Hepatic stellate cell (primary cell): ENCODE measurements at places on chromosomes 7 and 10.
A peak's percentile ranks its signal among the peaks of the same experiment; 100 is the strongest.

DNA sequence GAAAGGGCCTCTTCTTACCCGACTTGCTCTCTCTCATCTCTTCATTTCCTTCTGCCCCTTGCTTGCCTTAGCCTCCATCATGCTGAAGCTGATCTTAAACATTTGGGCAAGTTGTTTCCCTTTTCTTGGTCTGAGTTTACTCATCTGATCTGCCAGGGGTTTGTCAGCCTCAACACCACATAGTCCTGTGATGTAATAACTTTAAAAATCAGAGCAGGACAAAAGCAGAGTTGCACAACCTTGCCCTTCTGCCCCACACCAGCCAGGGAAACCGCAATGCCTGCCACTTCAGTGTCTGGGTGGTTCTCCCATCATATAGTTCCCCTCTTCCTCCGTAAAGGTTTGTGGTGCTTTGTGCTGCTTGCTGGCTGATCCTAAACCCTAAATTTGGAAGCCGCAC is 9.9 kb upstream of the LIPM start:
- no peak for DNase-seq

GRCh38 chr7:107032720-107033438 is 11.6 kb upstream of the PRKAR2B start:
- no peak for DNase-seq

DNA sequence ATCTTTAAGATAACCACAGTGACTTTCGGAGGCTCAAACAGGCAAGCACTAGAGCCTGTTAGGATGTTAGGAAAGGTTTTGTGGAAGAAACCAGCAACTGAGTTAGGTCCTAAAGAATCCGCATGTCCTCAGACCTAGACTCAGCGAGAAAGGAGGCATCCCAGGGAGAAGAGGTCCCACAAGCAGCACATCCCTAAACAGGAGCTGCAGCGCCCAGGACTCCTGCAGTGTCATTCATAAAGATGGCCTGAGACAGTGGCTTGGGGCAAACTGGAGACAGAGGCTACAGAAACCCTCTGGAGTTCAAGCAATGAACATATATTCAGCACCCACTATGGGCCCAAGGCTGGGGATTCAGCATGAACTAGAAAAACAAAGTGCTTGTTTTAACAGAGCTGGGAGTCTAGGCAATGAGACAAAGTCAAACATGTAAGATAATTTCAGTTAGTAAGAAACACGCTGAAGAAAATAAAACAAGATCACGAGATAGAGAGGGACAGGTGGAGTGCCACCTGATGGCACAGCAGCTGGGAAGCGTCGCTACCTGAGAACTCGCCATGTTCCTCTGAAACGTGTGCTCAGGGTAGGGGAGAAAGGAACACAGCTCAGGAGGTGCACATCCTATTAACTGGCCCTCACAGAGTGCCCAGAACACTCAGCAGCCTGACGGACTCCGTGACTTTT is 48.1 kb downstream of the PARD3 start:
- DNase-seq, result no peak

DNA sequence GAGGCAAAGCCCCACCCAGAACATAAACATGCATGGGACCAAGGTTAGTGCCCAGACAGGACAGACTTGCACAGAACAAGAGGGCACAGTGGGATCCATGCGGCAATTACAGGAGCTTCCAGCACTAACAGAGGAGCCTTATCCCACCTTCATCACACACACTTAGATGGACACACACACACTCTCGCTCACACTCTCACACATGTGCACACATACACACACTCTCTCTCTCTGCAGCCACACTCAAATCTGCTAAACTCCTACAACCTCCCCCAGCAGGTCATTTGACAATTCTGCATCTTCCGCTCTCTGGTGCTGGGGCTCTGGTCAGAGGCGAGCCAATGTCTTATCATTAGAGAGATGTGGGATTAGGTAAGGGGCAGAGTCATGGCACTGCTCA is 120.5 kb downstream of the UBE2H start:
- no peak for DNase-seq

GRCh38 chr7:90312745-90313144 is 8.4 kb downstream of the FAM237B start:
- DNase-seq, result no peak

- DNase-seq, result no peak
These were observed 32.7 kb upstream of the HHEX start for GRCh38 chr10:92657024-92657423.

GRCh38 chr7:117818232-117818631 is 55.0 kb downstream of the CTTNBP2 start:
- no peak for DNase-seq

DNA sequence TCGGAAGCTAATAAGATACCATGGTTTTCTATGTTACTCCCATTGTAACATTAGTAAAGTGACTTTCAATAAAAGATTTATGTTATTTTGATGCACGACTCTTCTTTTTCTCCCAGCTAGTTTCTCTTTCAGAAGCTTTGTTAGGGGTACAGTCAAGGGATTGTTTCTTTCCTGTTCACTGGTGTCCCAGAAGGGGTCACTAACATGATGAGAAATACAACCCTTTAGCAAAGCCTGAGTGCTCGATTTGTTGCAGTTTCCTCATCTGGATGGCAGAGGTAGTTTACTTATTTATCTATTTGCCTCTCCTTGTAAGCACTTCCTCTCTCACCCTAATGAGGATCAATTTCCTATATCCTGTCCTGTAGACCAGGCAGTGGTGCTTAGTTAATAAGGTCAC is 17.0 kb downstream of the SRI start:
- DNase-seq, result no peak

- no peak for DNase-seq
These were observed 114.9 kb upstream of the FAM3C start for GRCh38 chr7:121510858-121511482.

- no peak for DNase-seq
These were observed 8.4 kb downstream of the ARHGAP21 start for GRCh38 chr10:24715246-24715769.

DNA sequence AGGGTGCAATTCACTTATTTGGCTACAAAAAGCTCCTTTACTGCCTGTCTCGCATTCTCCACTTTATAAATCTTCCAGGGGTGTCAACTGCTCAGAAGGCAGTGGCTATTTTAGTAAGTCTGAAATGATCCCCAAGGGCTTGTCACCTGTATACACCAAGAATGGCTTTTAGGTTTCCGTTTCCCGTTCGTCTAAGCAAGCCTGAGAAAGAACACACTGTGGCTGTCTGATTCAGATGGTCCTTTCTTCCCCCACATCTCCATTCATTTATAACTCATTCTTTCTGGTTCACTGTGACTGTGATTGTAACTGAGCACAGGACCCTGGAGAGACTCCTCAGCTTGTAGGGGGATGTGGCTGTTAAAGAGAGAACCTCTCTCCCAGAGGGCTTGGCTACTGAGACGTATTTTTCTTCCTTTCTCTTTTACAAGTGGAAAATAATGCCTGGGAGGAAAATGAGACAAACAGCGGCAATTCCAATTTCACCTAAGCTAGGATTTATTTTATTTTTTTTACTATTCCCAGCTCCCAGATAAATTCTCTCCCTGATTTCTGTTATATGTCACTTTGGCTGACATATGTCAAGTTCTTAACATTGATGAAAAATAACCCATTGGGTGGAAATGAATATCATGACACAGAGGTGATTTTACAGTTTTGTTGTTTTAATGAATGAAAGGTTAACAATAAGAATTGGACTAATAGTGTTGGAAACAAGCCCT is 129.3 kb downstream of the FAM107B start:
- DNase-seq, result no peak

GRCh38 chr10:43244783-43245182 is 22.1 kb downstream of the RASGEF1A start:
- DNase-seq, result no peak

DNA sequence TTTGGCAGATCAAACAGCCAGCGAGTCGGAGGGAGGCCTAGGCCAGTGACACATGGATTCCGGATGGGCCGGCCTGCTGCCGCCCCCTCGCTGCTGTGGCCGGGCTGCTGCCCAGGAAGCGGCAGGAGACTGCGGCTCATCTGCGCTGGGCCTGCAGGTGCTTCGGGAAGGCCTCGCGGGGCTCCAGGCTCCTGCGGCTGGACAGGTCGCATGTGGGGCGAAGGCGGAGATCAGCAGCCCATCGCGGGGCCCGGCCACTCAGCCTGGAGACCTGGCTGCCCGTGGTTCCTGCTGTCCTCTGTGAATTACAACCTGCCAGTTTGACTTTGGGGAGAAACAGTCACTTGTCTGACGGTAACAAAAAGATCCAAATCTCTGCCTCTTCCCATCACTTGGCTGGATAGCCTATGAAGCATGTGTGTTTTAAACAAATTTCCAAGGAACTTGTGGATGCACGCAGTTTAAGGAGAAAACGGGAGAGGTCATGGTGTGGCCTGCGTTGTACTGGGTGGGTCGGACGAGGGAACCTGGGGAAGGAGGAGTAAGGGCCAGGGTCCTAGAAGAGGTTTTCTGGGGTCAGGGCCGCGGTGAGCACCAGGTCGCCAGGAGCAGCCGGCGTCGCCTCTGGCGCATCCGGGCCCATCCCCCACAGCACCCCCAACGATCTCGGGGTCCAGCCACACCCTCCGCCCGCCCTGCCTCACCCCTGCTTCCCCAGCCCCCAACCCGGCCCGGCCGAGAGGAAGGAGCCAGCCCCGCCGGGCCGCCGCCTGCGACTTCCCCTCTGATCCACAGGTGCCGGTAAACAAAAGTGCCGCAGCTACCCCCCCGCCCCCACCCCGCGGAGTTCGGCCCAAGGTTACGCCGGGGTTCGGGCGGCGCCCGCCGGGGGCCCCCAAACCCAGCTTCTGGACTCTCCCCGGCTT is 1.6 kb downstream of the SPOCK2 start:
- no peak for DNase-seq

- DNase-seq, result no peak
These were observed 157.3 kb upstream of the YAE1 start for GRCh38 chr7:39408906-39409305.

DNA sequence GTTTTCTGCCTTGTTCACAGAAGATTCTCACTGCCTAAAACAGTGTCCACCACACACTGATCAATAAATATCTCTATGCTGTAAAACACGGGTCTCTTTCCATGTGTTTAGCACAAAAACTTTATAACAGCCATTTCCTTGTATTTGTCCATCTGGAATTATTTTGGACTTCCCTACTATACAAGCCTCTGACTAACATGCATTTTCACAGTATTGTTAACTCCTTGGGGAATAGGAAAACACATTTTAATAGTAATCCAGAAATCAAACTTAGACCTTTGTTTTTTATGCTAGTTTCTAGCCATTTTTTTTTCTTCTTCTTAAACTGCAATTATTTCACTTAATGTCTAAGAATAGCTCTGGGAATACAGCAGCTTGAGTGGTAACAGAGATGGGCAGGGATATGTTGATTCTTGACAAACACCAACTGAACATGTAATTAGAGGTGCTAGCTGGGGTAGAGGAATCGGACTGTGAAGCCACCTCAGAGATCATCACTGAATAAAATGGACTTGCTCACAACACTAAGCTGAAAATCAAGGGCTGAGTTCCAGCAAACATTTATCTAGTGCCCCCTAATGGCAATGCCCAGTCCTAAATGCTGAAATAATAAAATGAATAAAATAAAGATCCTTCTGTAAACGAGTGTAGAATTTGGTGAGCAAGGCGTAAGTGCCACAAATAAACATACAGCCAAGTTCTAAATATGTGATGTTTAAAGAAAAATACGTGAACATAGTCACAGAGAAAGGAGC is 593.1 kb downstream of the SORCS1 start:
- DNase-seq, result peak; percentile 10

DNA sequence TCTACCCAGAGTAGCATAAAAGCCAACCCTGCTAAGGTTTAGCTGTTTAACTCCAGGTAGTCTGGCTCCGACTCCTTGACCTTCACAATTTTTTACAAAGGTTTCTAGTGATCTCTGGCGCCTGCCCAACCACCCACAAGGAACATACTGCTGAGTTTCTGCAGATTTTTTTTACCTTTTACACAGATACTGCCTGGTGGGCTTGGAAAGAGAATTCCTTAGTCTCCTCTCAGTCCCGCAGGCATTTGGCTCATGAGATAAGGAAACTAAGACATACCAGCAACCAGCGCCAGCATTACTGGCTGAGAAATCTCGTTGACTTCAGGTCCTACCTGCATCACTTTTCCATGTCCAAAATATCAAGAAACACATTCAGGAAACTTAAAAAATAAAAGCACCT is 51.1 kb upstream of the LYZL1 start:
- no peak for DNase-seq

DNA sequence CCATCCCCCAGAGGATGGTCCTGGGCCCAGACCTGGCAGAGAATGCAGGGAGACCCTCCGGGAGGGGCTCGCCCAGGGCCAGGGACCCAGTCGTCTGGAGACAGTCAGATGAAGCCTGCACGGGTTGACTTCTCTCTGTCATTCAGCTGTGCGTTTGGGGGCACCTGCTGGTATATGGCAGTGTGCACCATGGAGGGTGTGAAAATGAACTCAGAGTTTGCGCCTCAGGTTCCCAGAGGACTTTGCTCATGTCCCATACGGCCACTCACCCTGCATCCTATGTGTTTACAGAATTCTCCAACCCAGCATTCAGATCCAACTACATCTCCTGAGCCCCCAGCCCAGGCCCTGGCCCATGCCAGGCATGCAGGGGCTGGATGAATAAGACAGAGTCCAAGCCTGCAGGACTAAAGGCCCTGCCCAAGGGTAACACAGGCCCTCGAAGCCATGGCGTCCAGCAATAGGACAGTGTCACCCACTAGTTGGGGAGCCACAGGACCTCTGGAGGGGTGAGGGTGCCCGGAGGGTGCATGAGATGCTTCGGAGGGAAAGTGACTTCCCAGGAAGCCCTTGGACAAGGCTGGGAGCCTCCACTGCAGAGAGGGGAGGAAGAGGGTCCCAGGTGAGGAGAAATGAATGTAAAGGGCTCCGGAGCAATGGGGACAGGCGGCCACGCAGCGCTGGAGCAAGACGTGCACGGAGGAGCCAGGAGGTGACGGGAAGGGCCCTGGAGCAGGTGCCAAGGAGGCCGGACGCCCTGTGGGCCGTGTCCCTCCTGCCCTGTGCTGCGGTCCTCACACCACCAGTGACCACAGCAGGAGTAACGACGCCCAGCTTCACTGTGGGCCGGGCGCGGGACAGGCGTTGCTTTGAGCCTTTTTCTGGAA is 36.3 kb downstream of the CALML3 start:
- no peak for DNase-seq

- no peak for DNase-seq
These were observed 135.1 kb downstream of the ZMIZ1 start for GRCh38 chr10:79203833-79204232.

DNA sequence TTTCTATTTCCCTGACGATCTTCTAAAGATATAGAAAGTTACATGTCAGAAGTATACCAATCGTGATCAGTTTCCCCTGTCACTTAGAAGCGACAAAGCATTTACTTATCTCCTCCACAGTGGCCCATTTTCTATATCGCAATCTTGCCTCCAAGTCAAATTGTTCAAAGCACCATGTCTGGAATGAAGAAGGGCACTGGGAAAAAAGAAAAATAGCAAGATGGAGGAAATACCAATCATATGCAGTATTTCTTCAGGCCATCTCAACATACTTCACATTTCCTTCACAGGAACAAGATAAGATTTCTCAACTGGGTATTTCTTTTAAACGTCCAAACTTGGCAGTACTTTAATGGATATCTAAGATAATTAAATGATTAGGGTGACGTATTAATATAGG is 63.3 kb upstream of the IL6 start:
- DNase-seq, result no peak

- no peak for DNase-seq
These were observed 120.8 kb upstream of the GAD2 start for GRCh38 chr10:26095781-26096180.
